ENCODE measurements at places on chromosomes 7 and 10.

DNA sequence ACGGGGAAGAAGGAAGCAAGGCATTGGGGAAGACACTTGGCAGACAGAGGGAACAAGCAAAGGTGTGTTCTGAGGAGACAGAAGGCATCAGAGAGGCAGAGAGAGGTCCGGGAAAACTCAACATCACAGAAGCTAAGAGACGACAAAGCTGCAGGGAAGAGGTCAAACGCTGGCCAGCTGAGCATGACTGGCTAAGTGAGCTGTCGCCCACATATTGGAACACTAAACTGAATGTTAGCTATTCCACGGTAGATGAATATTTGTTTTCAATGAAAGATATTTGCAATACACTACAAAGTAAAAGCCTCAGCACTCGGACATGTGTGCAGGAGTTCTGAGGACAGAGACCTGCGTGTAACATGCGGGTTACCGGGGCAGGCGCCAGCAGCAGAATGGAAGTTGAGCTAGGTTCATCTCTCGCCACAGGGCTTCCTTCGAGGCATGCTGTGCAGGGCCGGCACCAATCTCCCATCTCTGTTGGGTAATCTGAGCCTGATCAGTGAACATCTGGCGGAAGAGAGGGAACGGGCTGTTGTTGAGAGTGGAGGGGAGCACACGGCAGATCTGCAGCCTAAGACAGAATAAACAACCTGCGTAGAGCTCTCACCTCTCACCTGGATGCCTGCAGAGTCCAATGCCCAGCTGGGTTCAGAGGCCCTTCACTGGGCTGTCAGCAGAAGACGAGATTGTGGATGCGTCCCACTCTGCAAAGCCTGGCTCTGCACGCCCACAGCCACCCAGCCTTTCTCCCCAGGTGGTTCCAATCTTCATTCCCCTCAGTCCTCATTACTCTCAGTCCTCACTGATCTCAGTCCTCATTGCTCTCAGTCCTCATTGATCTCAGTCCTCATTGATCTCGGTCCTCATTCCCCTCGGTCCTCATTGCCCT is 35.9 kb downstream of the INSIG1 start:
- no peak for DNase-seq

DNA sequence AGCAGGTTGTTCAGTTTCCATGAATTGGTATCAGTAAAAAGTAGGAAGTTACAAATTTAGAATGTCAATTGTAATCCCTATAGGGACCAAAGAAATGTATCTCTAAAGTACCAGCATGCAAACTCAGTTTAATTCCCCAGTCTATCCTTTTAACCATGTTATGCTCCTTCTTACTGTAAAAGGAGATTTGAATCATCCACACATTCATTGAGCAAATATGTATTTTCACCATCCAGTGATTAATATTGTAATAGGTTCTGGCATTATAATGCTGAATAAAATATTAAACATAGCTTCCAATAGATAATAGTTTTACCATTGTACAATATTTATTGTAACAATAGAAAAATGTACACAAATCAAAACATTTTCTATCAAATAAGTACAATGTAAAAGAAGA is 228.2 kb upstream of the SEMA3A start:
- no peak for DNase-seq

DNA sequence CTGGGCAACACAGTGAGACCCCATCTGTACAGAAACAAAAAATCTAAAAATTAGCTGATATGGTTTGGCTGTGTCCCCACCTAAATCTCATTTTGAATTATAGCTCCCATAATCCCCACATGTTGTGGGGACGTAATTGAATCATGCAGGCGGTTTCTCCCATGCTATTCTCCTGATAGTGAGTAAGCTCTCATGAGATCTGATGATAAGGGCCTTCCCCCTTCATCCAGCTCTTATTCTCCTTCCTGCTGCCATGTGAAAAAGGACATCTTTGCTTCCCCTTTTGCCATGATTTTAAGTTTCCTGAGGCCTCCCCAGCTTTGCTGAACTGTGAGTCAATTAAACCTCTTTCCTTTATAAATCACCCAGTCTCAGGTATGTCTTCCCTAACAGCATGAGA is 136.5 kb downstream of the SFMBT2 start:
- DNase-seq = no peak

GRCh38 chr7:2143981-2144595 is 88.7 kb downstream of the MAD1L1 start:
- DNase-seq = no peak

DNA sequence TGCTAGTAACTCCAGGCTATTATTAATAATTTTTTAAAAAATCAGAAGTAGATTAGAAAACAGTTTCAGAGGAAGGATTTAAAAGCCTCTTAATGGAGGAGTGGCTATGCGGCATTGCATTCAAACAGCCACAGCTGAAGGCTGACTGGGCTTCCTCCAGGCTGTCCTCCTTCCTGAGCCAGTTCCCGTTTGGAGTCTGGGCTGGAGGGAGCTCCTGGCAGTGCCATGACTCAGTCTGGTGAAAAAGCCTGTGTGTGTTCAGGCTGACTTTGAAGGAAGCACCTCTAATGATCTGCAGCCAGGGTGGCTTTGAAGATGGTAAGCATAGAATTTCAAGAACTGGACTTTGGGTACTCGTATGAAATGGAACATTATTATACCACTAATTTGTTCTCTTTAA is 134.6 kb downstream of the DPP6 start:
- DNase-seq = no peak

DNA sequence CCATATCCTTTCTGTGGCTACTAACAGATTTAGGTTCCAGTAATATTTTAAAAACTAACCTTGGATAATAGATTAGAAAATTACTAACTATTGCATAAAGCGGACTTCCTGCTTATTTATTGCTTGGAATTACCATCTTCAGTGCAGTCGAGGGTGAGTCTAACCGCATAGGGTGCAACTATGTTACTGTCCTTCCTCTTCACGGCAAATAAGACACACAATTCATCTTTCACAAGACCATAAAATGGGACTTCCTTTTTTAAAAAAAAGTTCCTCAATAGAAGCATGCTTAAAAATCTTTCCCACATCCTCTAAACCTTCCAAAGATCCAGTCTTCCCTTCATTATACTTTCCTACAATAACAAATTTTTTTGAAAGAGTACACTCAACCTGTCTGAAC is 2.1 kb downstream of the SLC25A40 start:
- DNase-seq = no peak

- DNase-seq = no peak
These were observed 241.9 kb downstream of the GLRX3 start for GRCh38 chr10:130377986-130378540.

GRCh38 chr10:132537684-132538001 is at the start of gene INPP5A:
Gene INPP5A (plus strand): TSS chr10:132537787. CDS start chr10:132538097, 310 bp downstream.
- no peak for DNase-seq

- no peak for DNase-seq
These were observed 118.1 kb downstream of the INPP5A start for GRCh38 chr10:132655735-132656134.

GRCh38 chr7:156460858-156461627 is 179.5 kb upstream of the RNF32 start:
- no peak for DNase-seq

DNA sequence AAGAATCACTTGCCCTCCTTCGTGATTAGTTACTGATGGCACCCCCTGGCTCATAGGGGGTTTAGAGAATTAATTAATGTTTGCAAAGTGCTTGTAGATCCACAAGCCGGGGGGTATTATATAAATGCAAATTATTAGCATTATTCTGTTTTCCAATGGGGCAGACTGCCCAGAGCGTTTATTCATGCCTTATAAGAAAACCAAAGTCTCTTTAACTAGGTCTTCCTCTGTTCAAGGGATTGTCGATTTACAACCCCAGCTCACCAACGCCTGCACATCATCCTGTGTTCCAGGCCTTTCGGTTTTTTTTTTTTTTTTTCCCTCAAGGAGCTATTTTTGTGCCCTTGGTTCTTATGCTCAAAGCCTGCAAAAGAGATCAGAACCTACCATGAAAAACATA is 630.7 kb downstream of the PARD3 start:
- DNase-seq = no peak

DNA sequence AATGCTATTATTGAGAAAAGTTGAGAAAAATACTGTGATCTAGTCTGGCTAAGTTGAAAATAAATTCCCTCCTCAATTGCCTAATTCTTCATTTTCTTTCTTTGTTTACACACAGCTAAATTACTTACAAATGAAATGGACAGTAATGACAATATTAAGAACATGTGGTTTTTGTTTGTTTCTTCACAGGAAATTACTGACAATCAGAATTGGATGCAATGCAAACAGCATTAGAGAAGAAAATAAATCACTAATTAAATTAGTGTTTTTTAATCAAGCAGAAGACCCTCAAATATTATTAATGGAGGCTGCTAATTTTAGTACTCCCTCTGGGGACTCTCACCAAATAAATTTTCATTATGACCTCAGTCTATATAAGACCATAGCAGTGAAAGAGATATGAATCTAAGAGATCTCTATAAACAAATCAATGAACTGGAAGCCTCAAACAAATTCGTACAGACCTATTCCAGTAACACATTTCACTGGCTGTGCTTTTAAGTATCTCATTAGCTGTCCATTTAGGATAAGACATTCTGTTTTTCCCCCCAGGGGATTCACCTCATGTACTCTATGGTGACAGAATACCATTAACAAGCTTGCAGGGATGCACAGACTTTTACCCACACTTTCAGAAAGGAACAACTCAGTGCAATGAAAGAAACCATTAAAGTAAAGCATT is 202.0 kb upstream of the DGKB start:
- DNase-seq = no peak

- no peak for DNase-seq
These were observed 1.6 kb downstream of the DOCK1 start for GRCh38 chr10:126906704-126907422.

- no peak for DNase-seq
These were observed 139.7 kb downstream of the WDR11 start for GRCh38 chr10:120990831-120991230.

DNA sequence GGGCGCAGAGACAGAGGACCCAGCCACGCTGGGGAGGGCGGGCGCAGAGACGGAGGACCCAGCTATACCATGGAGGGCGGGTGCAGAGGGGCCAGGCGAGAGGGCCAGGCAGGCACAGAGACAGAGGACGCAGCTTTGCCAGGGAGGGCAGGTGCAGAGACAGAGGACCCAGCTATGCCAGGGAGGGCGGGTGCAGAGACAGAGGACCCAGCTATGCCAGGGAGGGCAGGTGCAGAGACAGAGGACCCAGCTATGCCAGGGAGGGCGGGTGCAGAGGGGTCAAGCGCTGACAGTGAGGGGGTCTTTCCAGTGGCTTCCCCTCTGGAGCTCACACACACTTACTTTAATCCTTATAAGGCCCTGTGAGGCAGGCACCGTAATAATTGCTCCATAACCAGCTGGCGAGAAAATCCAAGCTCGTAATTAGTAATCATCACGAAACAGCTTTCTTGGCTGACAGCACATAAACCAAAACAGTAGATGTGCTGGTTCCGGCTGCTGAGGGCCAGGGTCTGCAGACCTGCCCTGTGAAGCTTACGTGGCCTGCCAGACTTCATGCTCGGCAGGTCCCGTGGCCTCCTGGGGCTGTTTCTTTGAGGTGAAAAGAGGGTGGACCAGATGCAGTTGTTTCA is 137.2 kb downstream of the VIPR2 start:
- DNase-seq = no peak

- DNase-seq = peak; percentile 43
These were observed 505 bp downstream of the NUDCD3 start for GRCh38 chr7:44489955-44490350.

DNA sequence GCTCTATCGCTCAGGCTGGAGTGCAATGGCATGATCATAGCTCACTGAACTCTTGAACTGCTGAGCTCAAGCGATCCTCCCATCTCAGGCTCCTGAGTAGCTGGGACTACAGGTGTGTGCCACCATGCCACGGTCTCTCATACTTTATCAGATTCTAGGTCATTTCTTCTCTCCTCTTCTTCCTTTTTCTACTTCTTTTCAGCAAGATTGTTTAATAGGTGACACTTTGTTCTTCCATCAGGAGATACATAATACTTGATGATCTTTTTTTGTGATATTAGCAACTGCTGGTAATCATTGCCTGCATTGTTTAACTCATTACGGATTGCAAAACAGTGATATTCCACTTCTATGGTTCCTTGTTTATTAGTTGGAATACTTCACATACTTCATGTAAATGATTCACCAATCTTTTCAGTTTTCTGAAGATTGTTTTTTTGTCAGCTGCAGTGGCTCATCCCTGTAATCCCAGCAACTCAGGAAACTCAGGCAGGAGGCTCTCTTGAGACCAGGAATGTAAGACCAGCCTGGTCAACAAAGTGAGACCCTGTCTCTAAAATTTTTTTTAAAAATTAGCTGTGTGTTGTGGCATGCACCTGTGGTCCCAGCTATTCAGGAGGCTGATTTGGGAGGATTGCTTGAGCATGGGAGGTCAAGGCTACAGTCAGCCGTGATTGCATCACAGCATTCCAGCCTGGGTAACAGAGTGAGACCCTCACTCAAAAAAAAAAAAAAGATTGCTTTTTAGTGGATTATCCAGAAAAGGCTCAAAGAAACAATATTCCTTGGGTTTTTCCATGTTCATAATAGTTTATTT is 36.2 kb upstream of the CHST3 start:
- DNase-seq = no peak

- no peak for DNase-seq
These were observed 128.6 kb upstream of the SVIL start for GRCh38 chr10:29763396-29763795.

- DNase-seq = no peak
These were observed 30.3 kb downstream of the GSTO2 start for GRCh38 chr10:104299031-104299904.

GRCh38 chr10:66148312-66148711 is 777.5 kb upstream of the LRRTM3 start:
- DNase-seq = no peak

GRCh38 chr7:80134115-80134535 is 506 bp upstream of the GNAI1 start:
- no peak for DNase-seq

DNA sequence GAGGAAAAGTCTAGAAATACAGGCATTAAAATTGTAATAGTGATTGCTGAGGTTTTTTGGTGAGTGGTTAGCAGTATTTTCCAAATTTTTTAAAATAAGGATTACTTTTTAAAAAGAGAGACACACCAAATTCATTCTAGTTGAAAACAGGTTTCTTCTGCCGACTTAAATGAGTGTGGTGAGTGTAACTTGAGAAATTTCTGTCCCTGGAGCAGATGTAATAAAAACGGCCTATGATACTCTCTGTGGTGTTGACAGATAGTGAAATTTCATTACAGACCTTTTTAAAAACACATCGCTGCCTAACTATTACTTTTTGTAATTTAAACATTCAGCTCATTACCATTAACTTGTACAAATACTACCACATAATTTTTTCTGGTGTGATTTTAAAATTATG is 90.1 kb downstream of the CYP51A1 start:
- DNase-seq = no peak

- no peak for DNase-seq
These were observed 38.4 kb downstream of the IL2RA start for GRCh38 chr10:6023661-6024333.

DNA sequence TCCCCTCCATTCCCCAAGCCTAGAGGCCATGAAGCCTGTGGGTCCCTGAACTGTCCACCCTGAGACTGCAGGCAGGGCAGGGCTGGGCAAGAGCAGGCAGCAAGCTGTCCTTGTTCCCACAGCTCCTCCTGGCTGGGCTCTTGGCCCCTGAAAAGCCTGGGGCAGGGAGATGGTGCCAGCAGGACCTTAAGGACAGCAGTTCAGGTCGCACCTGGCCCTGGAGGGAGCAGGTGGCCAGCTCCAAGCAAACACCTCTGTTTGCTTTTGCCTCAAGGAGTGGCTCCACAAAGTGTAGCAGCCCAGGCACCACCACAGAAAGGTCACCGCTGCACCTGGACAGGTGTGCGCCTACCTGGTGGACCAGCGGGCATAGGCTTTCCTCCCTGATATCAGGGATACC is 5.2 kb downstream of the RET start:
- no peak for DNase-seq
